Amniotic stem cell (primary cell): ENCODE measurements at places on chromosomes 2 and 18.

DNA sequence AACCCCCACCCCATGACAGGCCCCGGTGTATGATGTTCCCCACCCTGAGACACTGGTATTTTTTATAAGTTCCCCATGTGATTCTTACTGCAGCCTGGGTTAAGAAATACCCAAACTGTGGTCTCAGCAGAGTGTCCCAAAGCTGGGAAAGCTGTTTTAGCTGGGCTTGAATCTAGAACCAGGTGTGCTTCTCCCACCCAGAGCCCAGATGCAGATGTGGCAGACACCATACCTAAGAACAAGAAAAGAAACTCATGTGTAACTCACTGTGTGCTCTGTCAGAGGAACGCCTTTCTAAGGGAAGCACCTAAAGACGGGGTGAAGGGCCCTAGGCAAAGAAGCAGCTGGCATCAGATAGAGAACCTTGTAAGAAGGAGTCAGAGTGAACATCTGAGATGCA is 23.9 kb downstream of the DOK1 start:
- DNase-seq: no peak

GRCh38 chr2:129224022-129224421 is 755.4 kb upstream of the RAB6C start:
- DNase-seq: no peak

DNA sequence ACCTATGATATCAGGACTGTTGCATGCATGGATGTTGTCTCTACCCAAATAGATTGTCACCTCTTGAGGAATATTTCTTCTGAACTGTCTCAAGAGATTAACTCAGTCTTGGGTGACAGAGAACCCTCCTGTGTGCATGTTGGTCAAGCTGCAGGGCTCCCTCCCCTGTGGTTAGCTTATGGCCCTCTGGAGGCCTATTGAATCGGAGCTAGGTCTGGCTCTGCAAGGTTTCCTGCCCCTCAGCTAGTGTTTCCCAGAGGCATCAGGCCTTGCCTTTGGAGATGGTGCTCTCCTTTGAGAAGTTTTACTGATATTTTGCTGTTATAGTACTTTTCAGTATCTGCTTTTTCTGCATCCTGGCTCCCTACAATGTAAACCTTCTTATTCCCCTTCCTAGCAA is 769.2 kb upstream of the FAM98A start:
- DNase-seq: no peak

DNA sequence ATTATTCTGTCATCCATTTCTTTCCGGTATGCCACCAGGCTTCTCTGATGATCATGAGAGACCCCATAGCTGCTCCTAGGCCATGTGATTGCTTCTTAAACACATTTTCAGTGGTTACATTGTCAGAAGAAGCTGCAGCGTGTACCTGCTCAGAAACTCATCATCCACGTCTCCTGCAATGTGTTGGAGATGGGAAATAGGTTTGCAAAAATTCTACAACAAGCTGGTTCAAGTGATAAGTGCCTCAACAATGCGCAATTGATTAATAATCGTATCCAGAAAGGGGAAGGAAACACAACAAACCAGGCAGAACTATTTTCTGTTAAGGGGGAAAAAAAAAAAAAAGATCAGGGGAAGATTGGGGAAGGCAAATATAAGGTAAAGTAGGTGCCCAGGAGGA is 75.7 kb upstream of the THUMPD2 start:
- DNase-seq: no peak

DNA sequence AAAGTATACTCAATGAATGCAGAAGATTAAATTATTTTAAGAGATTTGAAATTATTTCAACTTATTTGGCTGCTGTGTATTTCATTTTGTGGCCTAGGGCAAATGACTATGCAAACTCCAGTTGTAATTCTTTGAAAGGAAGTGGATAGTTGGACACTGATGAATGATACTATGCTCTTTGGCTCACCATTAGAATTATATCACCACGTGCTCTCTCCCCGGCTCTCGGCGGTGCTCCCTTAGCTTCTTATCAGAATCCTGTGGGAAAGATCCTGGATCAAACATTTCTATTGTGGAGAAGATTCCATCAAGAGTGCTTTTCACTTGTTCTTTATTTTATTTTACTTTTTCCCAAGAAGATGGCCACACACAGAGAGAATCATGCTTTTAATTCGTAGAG is 55.2 kb downstream of the ADCYAP1 start:
- DNase-seq: no peak

DNA sequence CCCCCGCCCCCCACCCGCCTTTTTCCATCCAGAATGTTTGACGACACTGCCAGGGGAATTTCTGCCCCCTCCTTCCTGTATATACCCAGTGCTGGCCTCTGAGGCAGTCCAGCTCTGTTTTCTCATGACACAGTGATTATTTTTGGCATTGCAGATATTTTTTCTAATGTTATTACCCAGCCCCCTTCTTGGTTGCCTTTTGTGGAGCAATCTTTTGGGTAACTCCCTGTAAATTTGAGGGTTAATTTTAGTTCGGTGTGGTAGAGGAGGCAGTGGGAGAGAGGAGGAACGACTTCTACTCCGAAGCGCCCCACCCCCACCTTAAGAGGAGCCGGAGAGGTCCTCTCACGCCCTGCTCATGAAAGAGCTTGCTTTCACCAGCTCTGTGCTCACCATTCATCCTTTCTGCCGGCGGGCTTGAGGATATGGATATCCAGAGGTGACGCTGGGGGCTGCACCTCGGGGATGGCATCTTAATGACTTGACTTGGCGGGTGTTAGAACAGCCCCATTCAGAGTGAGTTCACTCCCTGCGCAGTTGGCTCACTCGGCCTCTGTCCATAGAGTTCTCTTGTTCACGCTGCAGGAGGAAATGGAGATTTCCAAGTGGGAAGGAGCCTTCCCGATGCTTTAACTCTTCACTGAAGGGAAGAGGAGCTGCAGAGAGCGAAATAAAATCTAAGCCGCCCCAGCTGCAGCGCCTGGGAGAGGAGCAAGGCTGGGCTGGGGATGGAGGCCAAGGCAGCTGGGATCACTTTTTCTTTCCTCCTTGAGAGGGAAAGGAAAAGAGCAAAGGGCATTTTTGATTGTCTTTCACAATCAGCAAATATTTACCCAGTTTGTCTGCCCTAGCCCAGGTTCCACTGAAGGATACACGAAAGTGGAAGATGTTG is 38.4 kb downstream of the EPAS1 start:
- DNase-seq: no peak

DNA sequence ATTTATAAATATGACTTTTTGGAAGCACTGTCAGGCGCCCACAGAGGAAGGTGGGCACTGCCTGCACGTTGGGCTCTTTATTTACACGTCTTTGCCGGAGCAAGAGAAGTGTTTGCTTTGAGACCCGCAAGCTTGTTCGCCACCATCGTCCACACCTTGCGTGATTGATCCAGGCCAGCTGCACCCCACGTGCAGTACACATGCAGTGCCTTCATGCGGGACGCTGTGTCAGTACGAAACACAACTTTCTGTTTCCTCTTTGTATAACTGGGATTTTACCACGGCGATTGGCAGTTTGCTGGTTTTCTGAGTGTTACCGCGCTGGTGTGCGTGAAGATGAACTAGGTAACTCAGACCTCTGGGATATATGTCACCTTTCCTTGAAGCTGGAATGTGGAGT is 571.0 kb upstream of the SALL3 start:
- no peak for DNase-seq

DNA sequence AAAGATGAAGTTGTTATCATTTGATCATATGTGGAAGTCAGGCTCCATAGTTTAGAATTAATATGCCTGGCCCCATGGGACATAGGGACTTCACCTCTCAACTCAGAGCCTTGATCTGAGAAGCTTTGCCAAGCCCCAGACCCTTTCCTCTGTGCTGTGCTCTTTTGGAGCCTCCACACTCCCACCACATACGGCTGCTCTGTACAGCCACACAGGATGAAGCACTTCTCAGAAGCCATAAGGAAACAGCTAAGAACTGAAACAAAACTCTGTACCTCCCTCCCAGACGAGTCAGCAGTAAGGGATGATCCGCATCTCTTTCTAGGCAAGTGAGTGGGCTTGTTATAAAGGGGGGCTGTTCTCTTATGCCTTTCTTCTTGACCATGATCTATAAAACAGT is 66.5 kb downstream of the CAB39 start:
- DNase-seq: no peak

- DNase-seq: no peak
Measured at GRCh38 chr2:145777914-145778313, 1258.0 kb upstream of the ZEB2 start.
